ENCODE measurements at places on chromosomes 5 and 9.

- no peak for DNase-seq
These were observed 16.7 kb downstream of the MRRF start for GRCh38 chr9:122281368-122281767.

GRCh38 chr9:109590966-109591365 lies 92.9 kb upstream of the PTPN3 start:
- DNase-seq: no peak

- DNase-seq: no peak
These were observed at the start of gene FCN1 for GRCh38 chr9:134917431-134918373. Gene FCN1, minus strand, starts transcription at chr9:134917912. Its CDS starts 41 bp downstream, at chr9:134917871.

GRCh38 chr5:176550275-176550831 lies 1.2 kb downstream of the CDHR2 start:
- no peak for DNase-seq

DNA sequence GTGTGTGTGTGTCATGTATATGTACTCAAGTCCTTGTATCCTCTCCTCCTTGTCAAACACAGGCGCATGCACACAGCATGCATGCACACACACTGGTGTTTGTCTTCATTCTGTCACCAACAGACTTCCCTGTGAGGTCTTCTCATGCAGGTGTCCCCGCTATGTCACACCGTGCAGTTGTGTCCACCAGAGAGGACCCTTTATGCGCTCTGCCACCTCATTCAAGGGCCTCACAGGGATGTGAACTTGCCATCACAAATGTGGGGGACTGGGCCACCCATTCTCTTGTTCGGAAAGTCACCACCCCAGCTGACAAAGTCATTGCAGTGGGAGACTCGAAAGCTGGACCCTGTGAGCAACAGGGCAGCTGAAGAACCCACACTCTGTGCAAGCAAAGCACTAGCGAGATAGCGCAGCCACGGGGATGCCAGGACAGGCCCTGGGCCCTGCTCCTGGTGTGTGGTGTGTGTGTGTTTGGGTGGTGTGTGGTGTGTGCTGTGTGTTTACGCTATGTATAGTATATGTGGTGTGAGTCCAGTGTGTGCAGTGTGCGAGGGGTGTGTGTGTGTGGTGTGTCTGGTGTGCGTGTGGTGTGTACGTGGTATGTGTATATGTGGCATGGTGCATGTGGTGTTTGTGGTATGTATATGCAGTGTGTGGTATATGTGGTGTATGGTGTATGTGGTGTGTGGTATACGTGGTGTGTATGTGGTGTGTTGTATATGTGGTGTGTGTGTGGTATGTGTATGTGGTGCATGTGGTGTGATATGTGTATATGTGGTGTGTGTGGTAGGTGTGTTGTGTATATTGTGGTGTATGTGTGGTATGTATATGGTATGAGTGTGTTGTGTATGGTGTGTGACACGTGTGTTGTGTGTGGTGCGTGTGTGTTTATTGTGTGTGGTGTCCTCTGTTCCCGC lies 30.9 kb upstream of the NXNL2 start:
- DNase-seq: no peak

DNA sequence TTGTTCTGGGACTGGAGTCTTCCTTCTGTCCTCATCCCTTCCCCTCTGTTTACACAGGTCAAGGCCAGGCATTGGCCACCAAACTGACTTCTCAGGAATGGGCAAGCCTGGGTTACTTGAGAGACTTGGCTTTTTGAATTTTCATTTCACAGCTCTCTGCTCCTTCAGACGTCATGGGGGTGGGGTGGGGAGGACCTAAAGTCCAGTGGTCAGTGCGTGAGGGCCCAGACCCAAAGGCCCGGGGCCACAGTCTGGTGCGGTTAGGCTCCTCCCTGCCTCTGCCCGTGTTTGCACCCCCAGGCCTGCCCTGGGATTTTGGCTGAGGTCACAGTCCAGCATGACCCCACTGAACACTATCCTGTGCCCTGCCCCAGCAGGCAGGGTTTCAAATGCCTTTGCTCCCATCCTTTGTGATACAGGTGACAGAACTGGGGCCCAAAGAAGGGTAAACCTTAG lies 4.1 kb upstream of the CXXC5 start:
- no peak for DNase-seq

DNA sequence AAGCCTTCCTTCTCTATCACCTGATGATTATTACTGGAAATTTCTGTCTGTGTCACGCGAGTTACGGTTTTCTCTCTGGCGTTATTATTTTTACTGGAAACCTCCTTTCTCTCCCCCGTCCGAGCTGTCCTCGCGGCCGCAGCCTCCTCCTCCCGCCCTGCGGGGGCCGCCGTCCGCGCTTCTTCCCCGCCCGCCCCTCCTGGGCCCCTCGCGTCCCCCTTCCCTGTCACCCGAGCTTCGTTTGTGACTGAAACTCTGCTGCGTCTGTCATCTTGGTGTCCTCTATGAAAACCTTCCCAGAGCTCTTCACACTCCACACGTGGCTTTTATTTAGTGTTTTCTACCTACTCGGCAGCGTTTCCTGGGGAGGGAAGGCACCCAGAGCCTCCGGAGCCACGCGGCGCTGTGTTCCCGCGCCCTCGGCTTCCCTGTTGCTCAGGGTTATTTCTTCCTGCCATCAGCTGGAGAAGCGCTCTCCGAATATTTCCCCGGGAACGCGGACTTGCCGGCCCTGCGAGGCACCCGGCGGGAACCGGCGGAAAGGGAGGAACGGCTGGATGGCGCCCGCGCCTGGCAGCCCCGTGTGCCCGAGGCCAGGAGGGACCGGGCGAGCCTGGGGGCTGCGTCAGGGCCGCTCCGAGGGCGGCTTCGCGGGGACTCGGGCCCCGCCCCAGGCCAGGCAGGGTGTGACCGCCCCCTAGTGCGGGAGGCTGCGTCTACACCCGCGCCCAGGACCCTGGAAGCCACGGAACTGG lies 33.9 kb downstream of the TRIP13 start:
- DNase-seq: peak; percentile 34

DNA sequence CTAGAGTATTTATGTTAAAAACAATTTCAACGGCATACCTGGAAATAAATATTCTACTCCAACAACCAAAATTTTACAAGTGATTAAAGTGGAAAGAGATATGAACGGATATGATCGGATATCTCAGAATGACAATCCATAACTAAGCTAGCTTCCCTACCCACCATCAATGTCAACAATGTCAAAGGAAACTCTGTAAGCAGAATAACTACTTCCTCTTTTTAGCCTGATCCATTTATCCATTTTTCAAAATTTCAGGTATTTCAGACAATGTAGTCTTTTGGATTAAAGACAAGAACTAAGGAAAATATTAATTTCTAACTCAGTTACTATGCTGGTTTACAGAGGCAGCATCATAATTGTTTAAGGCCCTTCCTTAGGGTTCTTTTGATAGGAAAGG lies 188.7 kb downstream of the DENND1A start:
- no peak for DNase-seq

- DNase-seq: no peak
These were observed 313.8 kb downstream of the SLF1 start for GRCh38 chr5:94932259-94932658.
